ENCODE measurements at places on chromosomes 16 and 17.

DNA sequence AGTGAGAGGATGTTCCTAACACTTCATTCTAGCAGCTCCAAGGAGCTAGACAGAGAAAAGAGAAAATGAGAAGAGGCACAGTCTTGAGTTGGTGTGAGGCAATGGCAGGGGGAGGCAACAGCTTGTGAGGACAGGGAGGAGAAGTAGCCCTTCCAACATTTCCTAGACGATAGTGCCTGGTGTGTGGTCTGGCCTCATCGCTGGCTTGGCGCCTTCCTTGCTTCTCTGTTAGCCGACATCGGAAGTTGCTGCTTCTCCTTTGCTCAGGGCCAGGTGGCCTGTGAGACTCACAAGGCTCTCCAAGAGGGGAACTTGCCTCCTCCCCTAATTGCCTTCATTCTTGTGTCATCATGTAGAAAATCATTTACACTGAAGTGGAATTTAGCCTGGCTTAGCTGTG, 208.7 kb downstream of the MAP2K4 start:
- no peak for DNase-seq

- no peak for DNase-seq
Measured at GRCh38 chr17:18946536-18946935, 5.4 kb upstream of the SLC5A10 start.

DNA sequence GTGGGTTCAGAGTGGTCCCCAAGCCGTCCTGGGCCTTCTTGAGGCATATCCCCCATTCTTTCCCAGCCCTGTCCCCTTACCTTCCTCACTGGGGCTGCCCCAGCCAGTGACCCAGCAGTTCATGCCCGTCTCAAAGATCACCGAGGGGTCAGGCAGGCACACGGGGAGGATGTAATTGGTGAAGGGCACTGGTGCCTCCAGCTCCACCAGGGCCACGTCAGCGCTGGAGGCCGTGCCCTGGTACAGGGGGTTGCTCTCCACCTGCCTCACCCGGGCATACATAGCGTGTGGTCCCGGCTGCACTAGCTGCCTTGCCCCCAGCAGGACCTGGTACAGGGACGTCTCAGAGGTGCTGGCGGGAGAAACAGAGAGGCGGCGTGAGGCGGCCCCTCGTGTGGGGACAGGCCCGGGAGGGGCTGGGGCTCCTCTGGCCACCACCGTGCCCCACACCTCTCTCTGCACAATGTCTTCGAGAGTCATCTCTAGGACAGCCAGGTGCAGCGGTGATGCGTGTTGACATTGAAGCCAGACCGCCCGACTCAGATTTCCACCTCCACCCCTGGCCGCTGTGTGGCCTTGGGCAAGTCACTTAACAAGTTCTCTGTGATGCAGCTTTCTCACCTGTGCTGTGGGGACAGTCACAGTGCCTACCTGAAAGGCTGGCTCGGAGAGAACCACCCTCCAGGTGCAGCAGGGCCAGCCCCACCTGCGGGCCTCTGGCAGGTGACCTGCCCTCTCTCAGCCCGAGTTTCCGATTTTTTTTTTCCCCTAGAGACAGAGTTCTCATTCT, 5.8 kb downstream of the PRSS27 start:
- DNase-seq: no peak

DNA sequence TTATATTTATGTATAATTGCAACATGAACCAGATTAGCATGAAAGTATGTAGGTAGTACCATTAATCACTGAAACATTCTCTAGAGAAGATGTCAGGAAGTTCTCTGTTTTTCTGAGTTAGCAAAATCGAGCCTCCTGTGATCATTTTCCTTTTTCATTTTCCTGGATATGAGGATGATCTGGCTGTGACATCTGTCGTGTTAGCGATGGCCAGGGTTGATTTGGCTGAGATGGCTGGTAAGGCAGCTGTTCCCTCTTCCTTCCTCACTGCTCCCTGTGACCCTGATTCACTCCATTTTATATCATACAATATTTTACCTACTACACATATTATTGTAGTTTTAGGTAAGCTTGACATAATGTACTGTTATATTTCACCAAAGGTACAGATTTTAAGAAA, 10.3 kb downstream of the CNTNAP4 start:
- DNase-seq: no peak

DNA sequence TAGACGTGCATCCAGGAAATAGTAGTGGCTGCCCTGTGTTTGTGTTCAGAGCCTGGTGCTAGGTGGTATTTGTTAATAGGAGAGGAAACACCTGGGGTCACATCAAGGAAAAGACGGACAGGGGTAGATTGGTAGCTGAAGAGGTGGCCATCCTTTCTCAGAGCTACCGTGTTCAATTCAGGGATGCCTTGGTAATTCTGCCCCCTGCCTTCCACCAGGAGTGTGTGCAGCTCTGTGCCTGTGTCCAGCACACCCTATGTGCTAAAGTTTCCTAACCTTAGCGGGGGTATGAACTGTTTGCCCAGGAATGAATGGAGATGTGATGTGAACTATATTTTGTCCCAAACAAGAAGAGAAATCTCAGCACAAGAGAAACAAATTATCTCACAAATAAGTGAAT, 174.1 kb upstream of the MPHOSPH6 start:
- no peak for DNase-seq

- DNase-seq: no peak
Measured at GRCh38 chr17:39082482-39082881, 69.0 kb downstream of the PLXDC1 start.

DNA sequence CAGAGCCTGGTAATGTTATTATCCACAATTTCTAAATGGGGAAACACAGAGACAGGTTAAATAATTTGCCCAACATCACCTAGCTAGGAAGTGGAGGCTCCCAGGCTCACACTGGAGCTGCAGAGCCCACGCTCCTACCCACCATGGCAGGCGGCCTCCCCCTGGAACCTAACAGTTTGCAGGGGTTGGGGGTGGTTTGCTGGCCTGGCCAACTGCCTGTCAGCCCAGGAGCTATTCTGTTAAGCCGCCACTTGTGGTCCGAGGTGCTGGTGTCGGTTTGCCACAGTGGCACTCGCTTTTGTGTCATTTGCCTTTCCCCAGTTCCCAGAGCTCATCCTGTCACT, 3.6 kb downstream of the PRCD start:
- no peak for DNase-seq

- DNase-seq: no peak
Measured at GRCh38 chr17:37179893-37180292, 195.9 kb upstream of the C17orf78 start.

GRCh38 chr17:63162406-63163157, 196.5 kb downstream of the TANC2 start:
- no peak for DNase-seq

DNA sequence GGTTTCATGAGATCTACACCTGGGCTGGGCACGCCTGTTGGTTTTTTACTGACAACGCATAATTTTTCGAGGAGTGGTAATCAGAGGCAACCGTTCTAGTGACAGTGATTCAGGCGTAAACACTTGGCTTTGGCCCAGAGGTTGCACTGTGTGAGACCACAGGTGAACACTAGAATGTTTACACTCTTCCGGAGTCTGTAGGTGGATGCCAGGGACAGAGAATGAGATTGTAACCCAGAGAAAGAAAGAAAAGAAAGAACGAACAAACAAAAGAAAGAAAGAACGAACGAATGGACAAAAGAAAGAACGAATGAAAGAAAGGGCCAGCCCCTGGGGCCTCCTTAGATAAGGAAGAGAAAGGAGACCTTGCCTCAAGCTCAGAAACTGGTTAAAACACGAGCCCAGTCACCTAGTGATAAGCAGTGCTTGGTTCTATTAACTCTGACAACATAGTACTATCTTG, 113.2 kb downstream of the PRKCB start:
- no peak for DNase-seq

DNA sequence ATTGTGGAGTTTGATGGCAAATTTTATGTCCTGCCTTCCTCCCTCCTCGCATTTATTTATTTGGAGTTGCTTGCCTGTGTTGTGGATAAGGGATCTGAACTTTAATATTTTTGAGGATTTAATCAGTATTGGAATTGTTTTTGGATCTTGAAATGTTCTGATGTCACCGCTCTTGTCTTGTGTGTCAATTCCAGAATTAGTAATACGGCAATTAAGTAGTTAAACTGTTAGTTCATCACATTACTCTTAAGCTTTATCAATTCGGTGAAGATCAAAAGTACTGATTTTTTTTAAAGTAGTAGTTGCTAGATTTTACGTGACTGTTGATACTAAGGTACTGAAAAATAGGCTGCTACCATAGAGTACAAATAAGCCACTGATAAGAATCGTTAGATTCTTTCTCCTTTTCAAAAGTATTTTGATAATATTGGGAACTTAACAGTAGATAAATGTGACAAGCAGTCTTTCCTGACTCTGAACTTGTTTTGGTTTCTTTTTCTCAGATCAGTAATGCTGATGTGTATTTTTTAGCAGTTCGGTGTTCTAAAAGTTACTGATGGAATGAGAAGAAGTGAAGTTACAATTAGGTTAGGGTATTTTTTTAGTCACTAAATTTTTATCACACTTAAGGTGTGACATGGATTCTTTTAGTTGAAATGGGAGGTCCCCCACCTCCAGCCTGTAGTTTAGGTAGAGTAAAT, 2.0 kb downstream of the RBBP6 start:
- no peak for DNase-seq

GRCh38 chr17:1730326-1731193, 6.1 kb downstream of the WDR81 start:
- no peak for DNase-seq

DNA sequence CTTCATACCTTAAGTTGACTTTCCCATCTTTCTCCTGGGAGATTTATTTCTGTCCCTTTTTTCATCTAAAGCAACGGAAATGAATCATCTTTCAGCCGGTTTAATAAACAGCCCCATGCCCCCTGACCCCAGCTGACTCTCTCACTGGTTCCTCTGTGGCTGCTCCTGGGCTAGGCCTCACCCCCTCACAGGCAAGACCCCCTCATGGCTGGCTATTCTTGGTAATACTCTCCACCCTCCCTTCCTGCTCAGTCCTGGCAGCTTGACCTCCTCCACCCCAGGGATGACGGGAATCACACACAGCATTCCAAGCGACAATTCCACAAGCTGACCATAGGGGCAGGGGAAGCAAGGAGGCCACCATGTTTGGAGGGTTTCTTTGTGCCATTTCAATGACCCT, 1.5 kb upstream of the ADAP2 start:
- DNase-seq: no peak

GRCh38 chr16:51050377-51050706, 100.7 kb downstream of the SALL1 start:
- DNase-seq: no peak

DNA sequence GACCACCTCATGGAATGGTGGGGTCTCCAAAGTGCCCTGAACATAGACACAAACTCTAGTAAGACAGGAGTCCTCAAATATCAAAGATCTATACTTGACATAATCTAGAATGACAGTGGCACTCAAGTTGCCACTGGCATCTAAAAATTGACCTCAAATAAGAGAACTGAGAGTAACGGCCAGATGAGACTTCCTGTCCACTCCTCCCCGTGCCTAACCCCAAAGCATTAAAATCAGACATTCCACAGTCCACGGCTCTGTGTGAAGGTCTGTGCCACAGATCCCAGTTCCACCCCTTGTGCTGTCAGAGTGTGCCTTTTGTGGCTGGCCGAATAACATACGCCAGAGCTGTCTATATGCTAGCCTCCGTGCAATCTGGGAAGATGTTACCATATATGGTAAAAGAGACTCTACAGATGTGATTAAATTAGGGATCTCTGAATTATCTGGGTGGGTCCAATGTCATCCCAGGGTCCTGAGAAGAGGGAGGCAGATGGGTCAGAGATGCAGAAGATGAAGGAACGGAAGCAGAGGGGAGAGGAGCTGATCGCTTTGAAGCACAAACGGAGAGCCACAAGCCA, 21.0 kb upstream of the EVPL start:
- DNase-seq: no peak

DNA sequence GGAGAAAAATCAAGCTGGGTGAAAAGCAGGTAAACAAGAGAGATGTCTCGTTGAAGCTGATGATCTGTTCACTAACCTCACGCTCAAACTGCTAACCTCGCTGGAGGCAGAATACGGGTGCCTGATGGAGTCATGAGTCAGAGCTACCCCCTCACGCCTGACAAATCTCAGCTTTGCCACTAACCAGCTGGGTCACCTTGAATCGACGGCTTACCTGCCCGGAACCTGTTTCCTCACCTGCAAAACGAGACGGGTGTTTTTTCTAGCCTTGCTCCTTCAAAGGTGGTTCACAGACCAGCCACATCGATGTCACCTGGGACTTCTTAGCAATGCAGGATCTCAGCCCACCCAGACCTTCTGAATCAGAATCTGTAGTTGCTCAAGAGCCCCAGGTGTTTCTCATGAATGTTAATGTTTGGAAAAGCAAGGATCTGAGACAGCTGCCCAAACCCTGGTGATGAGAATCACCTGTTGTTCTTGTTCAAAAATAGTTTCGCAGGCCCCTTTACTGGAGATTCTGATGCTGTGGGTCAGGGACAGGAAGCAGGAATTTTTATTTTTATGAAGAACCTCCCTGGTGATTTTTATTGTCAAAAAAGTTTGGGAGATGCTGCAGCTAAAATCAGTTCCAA, 56.9 kb downstream of the MARCHF10 start:
- DNase-seq: no peak

All from activated B cell treated with CpG ODN at 0.5 μM for 24 hours (primary cell).